ENCODE measurements at places on chromosomes 3 and 15. TPM values are rescaled to one million over a fixed set of nuclear protein-coding genes. Genes with fewer than 3 reads are reported as not detected.

Gene SOX14
- total RNA-seq: not detected

Gene RPP25
- 28.2 TPM for total RNA-seq

Gene LCTL
- total RNA-seq: not detected

Gene RPLP1
- 3,806 TPM for total RNA-seq

Gene PLA2G4E
- total RNA-seq: not detected

Gene LIPC
- total RNA-seq: 0.14 TPM

Gene P2RY13
- total RNA-seq: not detected

Gene MST1R
- 6.1 TPM for total RNA-seq

Gene AGTR1
- total RNA-seq: 0.70 TPM

Gene TNFAIP8L3
- total RNA-seq: 36.0 TPM

Gene KLHL18
- total RNA-seq: 18.9 TPM

Gene IRAK2
- total RNA-seq: 12.8 TPM

Gene CCR3
- not detected for total RNA-seq

Gene MCTP2
- not detected for total RNA-seq

Gene C3orf20
- total RNA-seq: not detected

Gene MST1
- 1.8 TPM for total RNA-seq

Gene CCR2
- not detected for total RNA-seq

Gene BCHE
- 1.1 TPM for total RNA-seq

Gene TPRG1
- 0.18 TPM for total RNA-seq

Gene TBC1D23
- 13.6 TPM for total RNA-seq

Gene GABRR3
- not detected for total RNA-seq

Gene ADAMTS9
- 0.63 TPM for total RNA-seq

Gene CEP63
- 12.9 TPM for total RNA-seq

Gene HESX1
- not detected for total RNA-seq

Gene AEN
- 79.9 TPM for total RNA-seq

Gene CSPG4
- total RNA-seq: 0.13 TPM

Gene RBM5
- total RNA-seq: 28.7 TPM

Gene TEX55
- total RNA-seq: not detected

Gene CLDN18
- total RNA-seq: not detected

Gene DNAJB11
- 47.3 TPM for total RNA-seq

Gene LRRC34
- total RNA-seq: not detected

Gene RYR3
- total RNA-seq: 0.07 TPM

Gene RETNLB
- total RNA-seq: not detected

Gene SNRPA1
- 115 TPM for total RNA-seq

Gene TMEM42
- total RNA-seq: 12.5 TPM

Gene TF
- 1.2 TPM for total RNA-seq

Gene SLC7A14
- not detected for total RNA-seq

Gene RAD51
- total RNA-seq: 17.9 TPM

Gene CLSTN2
- total RNA-seq: 0.04 TPM

Gene NRG4
- total RNA-seq: 0.94 TPM

Gene FSIP1
- total RNA-seq: 1.4 TPM

Gene FAM3D
- total RNA-seq: not detected

Gene STRA6
- 71.8 TPM for total RNA-seq

Gene ACOX2
- 8.8 TPM for total RNA-seq

Gene CCR9
- not detected for total RNA-seq

Gene SPINT1
- 0.73 TPM for total RNA-seq

Gene TMC3
- total RNA-seq: not detected

Gene RTF1
- total RNA-seq: 17.1 TPM
